ENCODE measurements at places on chromosomes 3 and 15. TPM values are rescaled to one million over a fixed set of nuclear protein-coding genes. Genes with fewer than 3 reads are reported as not detected.

DNA sequence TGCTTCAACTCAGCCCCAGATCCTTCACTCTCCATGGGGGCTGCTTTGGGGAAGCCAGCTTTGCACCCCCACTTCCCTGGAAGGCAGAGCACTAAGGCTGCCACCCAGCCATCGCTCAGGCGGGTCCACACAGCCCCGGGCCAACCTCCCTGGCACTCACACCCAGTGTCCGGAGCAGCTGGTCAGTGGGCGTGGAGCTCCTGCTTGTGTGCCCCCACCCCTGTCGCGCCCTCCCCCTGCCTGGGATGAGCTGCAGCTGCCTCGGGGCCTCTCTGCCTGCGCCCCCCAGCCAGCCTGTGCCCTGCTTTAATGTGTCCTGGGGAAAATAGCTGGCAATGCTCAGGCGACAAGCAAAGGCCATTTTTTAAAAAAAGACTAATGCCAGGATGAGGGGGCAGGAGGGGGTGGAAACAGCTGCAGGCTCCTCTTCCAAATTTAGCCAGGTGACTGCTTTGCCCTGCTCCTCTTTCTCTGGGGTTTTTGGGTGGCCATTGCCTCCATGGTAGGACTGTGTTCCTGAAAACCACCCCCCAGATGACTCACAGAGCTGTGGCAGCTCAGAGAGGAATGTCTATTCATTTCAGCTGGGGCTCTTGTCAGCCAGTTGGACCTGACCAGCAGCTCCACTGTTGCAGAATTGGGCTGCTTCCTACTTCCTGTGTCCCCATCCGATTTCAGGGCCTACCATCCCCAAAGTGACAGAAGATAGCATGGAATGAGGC, 65.0 kb downstream of the CEMIP start:
- DNase-seq = peak; percentile 60
- peaks cover 5% of the 10 kb centered on the region for H3K36me3 ChIP-seq
- H3K27me3 ChIP-seq = no peaks in the 10 kb centered on the region
- no peak overlapping the region for H3K27ac ChIP-seq

- H3K27me3 ChIP-seq = no peaks in the 10 kb centered on the region
- H3K36me3 ChIP-seq = no peaks in the 10 kb centered on the region
- peaks cover 38% of the 10 kb centered on the region for H3K4me1 ChIP-seq
Observed at GRCh38 chr3:122890077-122890719, 95.3 kb downstream of the SLC49A4 start.

- no peaks in the 10 kb centered on the region for H3K27me3 ChIP-seq
- no peaks in the 10 kb centered on the region for H3K36me3 ChIP-seq
- peak; percentile 36 for DNase-seq
- no peak overlapping the region for H3K4me3 ChIP-seq
Observed at GRCh38 chr3:165753560-165753959, 83.7 kb downstream of the BCHE start.

GRCh38 chr3:187027531-187028278, 97.4 kb downstream of the ST6GAL1 start:
- no peak overlapping the region for H3K27ac ChIP-seq
- no peaks in the 10 kb centered on the region for H3K4me1 ChIP-seq
- H3K4me3 ChIP-seq = no peak overlapping the region
- no peaks in the 10 kb centered on the region for H3K36me3 ChIP-seq

- H3K4me3 ChIP-seq = peak overlapping the region; percentile 11
- peaks cover 68% of the 10 kb centered on the region for H3K36me3 ChIP-seq
Observed at GRCh38 chr3:172179680-172180399, 140.5 kb downstream of the FNDC3B start.

DNA sequence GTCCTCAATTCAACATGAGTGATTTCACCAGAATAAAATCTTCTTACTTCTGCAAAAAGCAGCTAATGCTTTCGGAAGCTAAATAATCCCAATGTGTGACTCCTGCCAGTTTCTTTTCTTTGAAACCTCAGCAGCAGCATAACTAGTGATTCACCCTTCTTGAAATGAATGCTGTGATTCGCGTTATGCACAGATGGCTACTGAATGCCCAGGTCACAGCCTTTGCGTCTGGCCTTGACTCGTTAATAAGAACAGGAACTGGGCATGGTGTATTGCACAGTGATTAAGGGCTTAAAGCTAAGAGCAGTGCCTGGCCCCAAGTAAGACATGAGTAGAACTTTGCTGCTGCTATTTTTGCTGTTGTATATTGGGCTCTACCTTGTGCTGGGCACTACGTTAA, 19.0 kb downstream of the CGNL1 start:
- no peak for DNase-seq
- H3K4me1 ChIP-seq = no peaks in the 10 kb centered on the region
- no peaks in the 10 kb centered on the region for H3K36me3 ChIP-seq
- H3K27ac ChIP-seq = no peak overlapping the region
- H3K4me3 ChIP-seq = no peak overlapping the region

DNA sequence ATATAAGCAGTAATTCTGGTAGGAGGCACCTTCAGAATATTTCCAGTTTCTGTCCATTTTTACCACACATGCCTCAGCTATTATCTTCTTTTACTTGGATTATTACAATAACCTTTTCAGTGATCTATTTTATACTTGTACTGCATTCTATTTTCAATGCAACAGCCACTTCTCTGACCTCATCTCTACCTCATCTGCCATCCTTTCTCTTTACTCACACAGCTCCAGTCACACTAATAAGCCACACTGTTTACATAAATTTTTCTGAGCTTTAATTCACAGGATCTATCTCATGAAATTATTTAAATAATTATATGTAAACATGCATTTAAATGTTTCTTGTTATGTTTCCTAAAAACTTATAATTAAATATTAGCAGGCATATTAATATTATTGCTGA, 47.3 kb upstream of the BCHE start:
- DNase-seq = no peak
- H3K27ac ChIP-seq = peak overlapping the region; percentile 71
- peak overlapping the region; percentile 68 for H3K4me3 ChIP-seq
- H3K4me1 ChIP-seq = peaks cover 17% of the 10 kb centered on the region

- no peak for DNase-seq
- no peak overlapping the region for H3K4me3 ChIP-seq
- no peak overlapping the region for H3K27ac ChIP-seq
- H3K36me3 ChIP-seq = no peaks in the 10 kb centered on the region
Observed at GRCh38 chr15:87981969-87982368, 274.6 kb downstream of the NTRK3 start.

GRCh38 chr3:186162221-186162620, 53.3 kb upstream of the ETV5 start:
- no peaks in the 10 kb centered on the region for H3K4me1 ChIP-seq
- H3K27ac ChIP-seq = no peak overlapping the region
- DNase-seq = no peak
- peaks cover 14% of the 10 kb centered on the region for H3K27me3 ChIP-seq
- H3K4me3 ChIP-seq = no peak overlapping the region

GRCh38 chr15:64895285-64896065, 16.2 kb upstream of the ANKDD1A start:
- no peak overlapping the region for H3K27ac ChIP-seq
- peaks cover 4% of the 10 kb centered on the region for H3K36me3 ChIP-seq
- peaks cover 11% of the 10 kb centered on the region for H3K27me3 ChIP-seq
- no peak overlapping the region for H3K4me3 ChIP-seq
- no peaks in the 10 kb centered on the region for H3K4me1 ChIP-seq
- DNase-seq = no peak

GRCh38 chr3:174869448-174869847, 10.3 kb downstream of the NAALADL2 start:
- no peaks in the 10 kb centered on the region for H3K36me3 ChIP-seq
- H3K4me3 ChIP-seq = no peak overlapping the region
- DNase-seq = no peak
- H3K27me3 ChIP-seq = no peaks in the 10 kb centered on the region
- H3K4me1 ChIP-seq = no peaks in the 10 kb centered on the region

DNA sequence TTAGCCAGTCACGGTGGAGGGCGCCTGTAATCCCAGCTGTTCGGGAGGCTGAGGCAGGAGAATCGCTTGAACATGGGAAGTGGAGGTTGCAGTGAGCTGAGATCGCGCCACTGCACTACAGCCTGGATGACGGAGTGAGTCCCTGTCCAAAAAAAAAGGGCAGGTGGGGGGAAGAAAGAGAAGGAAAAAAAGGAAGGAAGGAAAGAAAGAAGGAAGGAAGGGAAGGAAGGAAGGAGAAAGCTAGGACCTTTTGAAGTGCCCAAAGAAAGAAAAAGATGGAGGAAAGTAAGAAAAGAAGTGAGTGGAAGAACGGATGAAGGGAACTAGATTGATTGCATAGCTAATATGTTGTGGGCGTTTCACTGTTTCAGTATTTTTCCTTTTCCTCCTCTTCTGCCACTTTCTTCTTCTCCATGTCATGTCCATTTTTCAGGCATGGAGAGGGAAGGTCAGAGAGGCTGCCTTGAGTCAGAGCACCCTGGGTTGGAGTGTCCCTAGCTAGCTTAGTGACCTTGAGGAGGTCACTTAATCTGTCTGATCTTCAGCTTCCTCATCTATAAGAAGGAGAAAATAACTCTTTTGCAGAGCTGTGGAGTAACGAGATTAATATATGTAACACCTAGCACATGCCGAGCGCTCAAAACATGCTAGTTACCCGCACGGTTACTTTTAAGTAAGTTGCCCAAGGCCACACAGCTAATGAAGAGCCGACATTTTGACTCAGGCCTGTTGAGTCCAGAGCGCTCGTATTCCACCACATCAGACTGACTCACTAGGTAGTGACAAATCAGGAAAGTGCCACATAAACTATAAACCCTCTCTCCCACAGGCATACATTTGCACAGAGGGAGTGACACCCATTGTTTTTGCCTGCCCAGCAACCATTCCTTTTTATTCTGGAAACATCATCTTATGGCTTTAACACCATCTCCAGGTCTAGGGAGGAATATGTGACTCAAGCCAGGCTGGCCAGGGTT, 42.2 kb downstream of the BHLHE40 start:
- peaks cover 27% of the 10 kb centered on the region for H3K36me3 ChIP-seq
- DNase-seq = no peak
- H3K27ac ChIP-seq = peak overlapping the region; percentile 100
- H3K4me3 ChIP-seq = no peak overlapping the region
- H3K27me3 ChIP-seq = no peaks in the 10 kb centered on the region

Gene GP5
- 0.21 TPM for total RNA-seq

Gene MNS1
- total RNA-seq = 25.5 TPM

Gene EPHA3
- total RNA-seq = 28.8 TPM

Data from Calu3 (cell line).